Coronary artery (tissue), 2 donors: ENCODE measurements at places on chromosomes 7 and 10.

- no peak for DNase-seq
These were observed 13.6 kb downstream of the ANXA11 start for GRCh38 chr10:80191589-80192270.

DNA sequence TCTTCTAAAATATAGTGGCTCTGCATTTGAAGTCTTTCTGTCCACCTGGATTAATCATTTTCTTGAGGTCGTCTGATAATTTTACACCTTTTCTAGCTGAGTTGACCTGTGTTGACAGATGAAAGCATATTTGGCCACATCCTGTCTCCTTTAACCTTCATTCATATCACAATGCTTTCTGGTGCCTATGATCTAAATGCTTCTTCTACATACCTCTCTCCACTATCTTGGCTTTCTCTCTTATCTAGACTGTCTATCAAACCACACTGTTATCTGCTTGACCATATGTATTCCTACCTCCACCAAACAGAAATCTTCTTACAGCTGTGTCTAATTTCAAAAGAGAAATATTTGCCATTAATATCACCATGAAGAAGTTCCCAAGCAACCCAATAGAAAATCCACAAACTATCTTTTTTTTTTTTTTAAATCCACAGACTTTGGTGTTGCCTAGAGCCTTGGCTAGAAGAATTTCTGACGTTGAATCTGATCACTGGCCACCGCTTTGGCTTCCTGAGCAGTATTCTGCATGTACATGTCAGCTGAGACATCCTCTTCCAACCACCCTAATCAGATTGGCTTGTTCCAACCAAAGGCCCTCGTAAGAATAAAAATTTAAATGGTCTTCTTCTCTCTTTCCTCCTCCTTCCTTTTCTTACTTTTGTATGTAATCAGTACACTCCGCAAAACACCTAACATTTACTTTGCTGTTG, 66.3 kb upstream of the SP4 start:
- DNase-seq: no peak

DNA sequence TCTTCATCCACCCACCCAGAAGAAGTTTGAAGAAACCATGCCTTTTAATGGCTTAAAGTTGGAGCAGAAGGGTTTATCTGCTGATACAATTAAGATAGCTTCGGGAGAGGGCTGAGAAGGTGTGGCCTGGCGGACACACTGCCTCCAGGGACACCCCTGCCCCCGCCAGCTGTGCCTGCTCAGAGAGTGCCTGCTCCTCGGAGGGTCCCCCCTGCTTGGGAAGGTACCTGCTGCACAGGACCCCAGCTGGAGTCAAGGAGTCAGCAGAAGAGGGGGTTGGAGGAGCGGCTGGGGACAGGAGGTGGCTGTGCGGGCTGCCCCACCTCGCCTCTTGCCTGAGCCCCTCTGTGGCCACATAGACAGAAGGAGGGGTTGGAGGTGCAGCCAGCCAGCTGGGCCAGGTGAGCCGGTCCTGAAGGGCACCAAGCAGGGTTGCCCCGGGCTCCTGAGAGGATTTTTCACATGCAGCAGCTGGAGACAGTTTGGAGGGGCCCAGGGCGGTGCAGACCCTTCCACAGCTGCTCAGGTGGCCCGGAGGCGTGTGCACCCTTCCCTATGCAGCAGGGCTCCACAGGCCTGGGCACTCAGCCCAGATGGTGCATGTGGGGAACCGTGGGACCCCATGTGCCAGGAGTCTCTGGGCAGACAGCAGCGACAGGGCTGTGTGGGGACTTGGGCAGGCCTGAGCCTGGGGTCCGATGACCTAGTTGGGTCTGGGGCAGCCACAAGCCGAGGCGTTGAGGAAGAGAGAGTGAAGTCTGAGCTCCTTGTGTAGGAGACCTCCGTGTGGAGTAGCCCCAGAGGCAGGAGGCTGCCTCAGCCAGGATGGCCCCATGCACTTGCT, 118.9 kb downstream of the INPP5A start:
- DNase-seq: no peak

GRCh38 chr10:129695671-129696070, 228.6 kb downstream of the MGMT start:
- DNase-seq: peak; percentile 22

DNA sequence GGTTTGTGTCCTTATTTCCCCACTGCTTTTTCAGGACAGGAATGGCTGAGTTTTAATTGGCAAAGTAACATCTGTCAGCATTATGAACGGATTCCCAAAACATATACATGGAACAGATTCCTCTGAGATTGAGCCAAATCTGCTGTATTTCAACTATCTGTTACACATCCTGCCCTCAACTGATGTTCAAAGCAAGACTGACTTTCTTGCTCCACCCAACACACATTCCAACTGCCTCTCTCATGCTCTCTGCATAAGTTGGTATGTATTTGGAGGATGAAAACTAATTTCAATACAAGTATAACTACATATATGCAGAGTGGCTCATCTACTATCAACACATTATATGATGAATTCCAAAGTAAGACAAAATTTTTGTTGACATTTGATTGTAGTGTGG, 342.2 kb downstream of the GATA3 start:
- no peak for DNase-seq

- no peak for DNase-seq
These were observed 46.2 kb downstream of the RGS10 start for GRCh38 chr10:119496273-119496672.

DNA sequence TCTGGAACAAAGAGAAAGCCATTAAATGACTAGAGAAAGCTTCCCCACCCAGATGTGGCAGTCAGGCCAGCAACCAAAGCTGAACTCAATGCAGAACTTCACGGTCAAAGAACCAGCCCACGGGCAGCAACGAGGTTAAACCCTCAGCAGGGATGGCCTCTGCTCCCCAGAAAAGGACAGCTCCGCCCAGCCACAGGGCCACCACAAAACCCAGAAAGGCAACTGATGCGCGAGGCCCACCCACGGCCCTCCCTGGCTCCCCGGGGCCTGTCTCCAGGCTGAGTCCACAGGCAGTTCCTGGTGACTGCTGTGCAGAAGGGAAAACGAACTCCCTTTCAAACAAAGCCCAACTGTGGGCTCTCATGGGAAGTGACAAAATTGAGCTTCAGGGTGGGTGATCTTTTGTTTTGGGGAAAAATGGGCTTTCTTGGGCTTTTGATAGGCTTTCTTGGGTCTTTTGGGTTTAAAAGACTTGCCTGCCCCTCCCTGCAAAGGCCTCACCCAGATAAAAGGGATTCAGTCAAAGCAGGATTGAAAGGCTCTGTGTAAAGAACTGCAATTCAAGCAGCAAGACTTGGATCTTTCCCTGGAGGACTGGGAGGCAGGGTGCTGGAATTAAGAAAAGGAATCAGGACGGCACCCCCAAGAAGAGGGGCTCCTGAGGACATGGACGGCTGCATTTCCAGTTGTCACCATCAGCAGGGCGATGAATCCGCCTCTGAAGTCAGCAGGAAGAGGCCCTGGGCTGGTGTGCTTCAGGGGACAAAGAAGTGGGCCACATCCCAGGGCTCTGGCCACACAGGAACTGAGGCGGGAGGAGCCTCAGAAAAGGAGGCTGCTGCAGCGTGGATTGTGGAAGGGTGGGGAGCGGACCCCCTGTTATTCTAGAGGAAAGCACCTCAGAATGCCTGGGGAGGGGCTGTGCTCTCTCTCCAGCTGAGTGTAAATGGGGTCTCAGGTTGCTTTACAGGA, 209.9 kb downstream of the USP6NL start:
- peak; percentile 47 for DNase-seq

DNA sequence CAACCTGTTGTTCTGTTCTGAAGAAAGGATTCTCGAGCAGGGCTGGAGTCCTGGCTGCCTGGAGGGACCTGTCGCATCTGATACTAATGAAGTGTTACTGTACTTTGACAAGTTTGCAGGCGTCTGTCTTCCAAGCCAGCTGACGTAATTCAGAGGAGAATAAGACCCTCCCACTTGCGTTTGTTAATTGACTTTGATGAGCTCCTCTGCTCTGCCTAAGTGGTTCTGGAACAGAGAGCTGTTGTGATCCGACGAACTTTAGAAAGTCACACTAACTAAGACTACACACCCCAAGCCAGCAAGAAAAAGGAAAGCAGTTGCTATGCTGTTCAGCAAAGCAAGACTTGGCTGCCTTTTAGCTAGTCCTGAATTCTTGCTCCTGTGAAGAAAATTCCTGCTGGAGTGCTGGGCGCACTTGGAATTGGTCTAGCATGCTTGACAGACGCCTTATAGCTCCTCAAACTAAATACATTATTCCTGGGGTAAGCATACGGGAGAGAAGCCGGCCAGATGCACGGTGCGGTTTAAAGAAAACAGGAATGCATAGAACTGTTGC, 200.3 kb downstream of the CACNB2 start:
- DNase-seq: no peak

GRCh38 chr7:28708033-28708951, 249.8 kb downstream of the TRIL start:
- DNase-seq: no peak

GRCh38 chr7:136870866-136871487, 2.5 kb downstream of the CHRM2 start:
- DNase-seq: no peak

DNA sequence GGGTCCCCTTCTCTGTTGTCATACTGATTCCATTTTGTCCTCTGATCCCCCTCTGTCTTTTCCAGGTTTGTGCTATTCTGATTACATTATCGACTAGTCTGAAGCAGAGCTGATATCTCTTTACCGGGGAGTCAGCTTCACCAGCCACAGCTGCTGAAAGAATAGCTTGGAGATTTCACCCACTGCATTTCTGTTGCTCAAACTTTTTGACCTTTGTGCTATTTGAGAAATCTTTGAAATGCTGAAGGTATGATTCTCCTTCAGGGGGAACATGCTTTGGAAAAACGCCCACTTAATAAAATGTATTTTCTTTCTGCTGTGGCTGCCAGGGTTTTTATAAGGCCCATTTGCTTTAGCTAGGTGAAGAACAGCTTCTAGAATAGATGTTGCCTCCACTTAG, 197.8 kb upstream of the TCF7L2 start:
- DNase-seq: no peak

- no peak for DNase-seq
These were observed 53.2 kb upstream of the ZNF33B start for GRCh38 chr10:42691361-42692120.

- no peak for DNase-seq
These were observed 3.3 kb upstream of the CPED1 start for GRCh38 chr7:120985130-120985758.

DNA sequence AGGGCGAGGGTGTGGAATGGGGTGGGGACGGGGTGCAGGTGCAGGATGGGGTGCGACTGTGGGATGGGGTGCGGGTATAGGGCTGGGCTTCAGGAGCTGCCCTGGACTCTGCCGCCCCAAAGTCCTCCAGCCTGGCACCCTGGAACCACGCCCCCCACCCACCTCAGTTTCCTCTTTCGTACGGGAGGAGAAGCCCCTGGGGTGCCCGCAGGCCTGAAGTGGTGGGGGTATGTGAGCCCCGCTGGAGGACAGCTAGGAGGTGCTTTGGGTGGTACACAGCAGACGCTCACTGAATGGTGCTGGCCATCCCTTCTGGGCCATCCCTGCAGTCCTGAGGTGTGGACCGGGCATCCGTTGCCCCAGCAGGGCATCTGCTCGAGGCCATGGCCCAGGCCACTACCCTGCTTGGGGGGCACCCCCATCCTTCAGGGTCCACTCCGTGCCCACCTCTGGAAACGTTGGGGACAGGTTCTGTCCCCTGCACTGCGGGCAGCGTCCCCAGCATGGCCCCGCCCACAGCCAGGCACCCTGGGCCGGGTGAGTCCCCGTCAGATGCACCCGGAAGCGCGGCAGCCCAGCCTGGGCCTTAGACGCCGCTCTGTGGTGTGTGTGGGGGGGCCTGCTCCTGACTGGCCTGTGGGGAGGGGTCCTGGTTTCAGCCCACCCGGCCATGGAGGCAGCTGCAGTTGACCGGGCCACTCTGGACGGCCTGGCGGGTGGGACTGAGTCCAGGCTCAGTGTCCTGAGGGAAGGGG, 41.6 kb downstream of the UNCX start:
- no peak for DNase-seq

DNA sequence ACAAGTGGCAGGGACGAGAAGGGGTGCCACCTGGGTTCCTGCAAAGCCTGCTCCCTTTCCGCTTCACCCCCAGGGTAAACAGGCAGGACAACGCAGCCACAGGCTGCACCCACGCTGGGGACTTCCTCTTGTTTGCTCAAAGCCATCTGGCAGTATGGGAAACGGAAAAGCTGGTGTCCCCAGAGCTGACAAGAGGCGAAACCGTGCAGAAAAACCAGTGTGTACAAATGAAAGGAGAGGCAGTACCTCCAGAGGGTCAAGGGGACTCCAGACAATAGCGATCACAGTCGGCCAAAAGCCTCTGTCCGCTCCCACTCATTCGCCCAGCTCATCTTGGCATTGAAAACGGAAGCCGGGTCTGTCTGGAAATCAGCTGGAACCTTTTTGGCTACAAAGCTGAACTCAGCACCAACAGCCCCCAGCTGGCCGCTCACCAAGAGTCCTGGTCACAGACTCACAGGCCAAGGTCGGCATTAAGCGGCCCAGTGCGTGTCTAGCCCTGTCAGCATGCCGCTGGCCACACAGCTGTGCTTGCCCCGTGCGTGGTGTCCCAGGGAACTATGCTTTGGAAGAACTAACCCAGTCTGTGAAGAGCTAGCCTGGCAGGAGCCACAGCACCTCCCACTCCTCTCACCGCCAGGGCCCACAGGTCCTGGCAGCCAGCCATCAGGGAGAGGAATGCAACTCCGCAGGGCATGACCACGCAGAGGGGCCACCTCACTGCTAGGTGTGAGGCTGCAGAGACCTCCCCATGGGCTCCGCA, 10.4 kb downstream of the TNS3 start:
- DNase-seq: peak; percentile 92

DNA sequence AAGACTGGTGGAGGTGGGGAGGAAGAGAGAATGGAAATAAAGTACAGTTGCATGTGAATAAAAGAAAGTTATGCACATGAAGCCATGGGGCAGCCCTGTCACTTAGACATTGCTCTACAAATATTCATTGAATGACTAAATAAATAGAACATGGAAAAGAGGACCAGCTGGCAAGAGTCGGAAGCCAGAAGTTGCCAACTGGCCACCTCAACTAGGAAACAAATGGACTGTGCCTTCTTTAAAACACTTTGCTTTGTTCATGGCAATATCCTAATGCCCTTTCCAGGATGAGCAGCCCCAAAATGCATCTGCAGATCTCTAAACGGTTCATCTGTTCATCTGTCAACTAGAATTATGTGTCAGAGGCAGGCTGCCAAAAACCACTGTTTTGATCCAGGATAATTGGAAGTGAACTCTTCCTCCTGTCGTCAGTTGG, 157.3 kb downstream of the NOC3L start:
- no peak for DNase-seq
